ENCODE measurements at places on chromosomes 4 and X.
A peak's percentile ranks its signal among the peaks of the same experiment; 100 is the strongest.

DNA sequence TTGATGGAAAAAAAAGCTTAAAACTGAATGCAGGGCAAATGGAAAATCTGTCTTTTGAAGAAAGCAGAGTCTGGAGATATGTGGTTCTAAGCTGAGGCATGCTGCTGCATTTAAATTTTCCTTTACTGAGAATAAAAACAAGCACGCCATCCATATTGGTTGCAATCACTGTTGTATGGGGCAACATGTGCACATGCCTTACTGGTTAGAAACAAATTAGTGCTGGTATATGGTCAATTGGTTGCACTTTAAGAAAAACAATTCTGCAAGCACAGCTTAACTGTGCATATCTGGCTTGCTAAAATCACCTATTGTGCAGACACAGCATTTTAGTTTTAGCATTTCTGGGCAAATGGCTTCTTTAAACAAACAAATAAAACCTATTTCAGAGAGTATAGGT, 239.1 kb downstream of the NDST4 start:
- no peak for DNase-seq

DNA sequence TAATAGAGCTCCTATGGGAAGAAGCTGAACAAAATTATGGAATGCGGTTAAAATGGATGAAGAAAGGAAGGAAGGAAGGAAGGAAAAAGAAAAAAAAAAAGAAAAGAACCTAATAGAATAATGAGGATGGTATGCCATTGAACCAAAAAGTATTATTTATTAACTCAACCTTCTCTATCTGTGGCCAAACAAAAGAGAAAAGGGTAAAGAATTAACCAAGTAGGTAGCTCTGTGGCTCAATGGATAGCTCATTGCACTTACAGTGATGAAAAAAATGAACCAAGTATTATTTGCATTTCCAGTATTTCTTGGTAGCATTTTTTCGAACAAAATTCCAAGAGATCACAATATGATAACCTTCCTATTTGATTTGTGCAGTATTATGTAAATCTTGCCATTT, 56.9 kb upstream of the SLC39A8 start:
- DNase-seq: no peak

DNA sequence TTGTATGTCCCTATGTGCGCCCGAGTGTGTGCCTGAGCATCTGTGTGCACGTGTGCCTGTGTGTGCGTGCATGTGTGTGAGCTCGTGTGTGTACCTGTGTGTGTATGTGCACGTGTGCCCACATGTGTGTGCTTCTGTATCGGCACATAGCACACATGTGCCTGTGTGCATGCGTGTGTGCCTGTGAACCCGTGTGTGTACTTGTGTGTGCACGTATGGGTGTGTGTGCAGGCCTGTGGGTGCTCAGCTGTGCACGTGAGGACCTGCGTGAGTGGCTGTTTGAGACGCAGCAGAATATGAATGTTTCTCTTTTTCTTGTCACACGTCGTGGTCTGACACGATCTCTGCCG, 4.3 kb downstream of the AKAP17A start:
- DNase-seq: no peak

DNA sequence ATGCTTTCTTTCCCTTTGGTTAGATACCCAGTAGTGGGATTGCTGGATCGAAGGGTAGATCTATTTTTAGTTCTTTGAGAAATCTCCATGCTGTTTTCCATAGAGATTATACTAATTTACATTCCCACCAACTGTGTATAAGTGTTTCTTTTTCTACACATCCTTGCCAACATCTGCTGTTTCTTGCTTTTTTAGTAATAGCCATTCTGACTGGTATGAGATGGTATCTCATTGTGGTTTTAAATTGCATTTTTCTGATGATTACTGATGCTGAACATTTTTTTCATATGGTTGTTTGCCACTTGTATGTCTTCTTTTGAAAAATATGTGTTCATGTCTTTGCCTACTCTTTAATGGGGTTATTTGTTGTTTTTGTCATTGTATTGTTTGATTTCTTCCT, 6.6 kb upstream of the AGA start:
- DNase-seq: no peak

DNA sequence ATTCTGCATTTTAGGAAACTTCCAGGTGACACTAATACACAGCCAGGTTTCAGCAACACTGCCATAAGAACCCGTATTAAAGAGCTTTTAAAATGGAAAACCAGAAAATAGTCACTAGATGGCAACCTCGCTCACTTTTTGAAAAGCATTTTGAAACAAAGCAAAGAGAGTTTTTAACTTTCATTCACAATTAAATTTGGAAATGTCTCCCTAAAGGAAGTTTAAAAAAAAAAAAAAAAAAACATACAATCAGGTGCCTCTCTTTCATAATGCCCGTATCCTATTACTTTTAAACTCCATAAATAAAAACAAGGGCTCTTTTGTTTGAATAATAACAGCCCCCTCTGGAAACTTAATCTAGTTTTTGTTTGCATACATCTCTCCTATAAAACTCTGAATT, 20.3 kb downstream of the MEPE start:
- DNase-seq: peak; percentile 80

GRCh38 chrX:3806630-3807029, 93.2 kb upstream of the PRKX start:
- no peak for DNase-seq
